BJ (cell line): ENCODE measurements at places on chromosomes 7 and 10.

- no peak for DNase-seq
Measured at GRCh38 chr10:23779301-23779700, 340.4 kb downstream of the OTUD1 start.

- DNase-seq, result no peak
Measured at GRCh38 chr10:26841733-26842317, 18.9 kb downstream of the ABI1 start.

- DNase-seq, result no peak
Measured at GRCh38 chr10:88687853-88688467, 18.1 kb upstream of the LIPK start.

GRCh38 chr7:100545360-100546128, 6.5 kb downstream of the AGFG2 start:
- DNase-seq, result peak; percentile 40

GRCh38 chr10:112359606-112360307, 14.2 kb upstream of the ACSL5 start:
- no peak for DNase-seq

DNA sequence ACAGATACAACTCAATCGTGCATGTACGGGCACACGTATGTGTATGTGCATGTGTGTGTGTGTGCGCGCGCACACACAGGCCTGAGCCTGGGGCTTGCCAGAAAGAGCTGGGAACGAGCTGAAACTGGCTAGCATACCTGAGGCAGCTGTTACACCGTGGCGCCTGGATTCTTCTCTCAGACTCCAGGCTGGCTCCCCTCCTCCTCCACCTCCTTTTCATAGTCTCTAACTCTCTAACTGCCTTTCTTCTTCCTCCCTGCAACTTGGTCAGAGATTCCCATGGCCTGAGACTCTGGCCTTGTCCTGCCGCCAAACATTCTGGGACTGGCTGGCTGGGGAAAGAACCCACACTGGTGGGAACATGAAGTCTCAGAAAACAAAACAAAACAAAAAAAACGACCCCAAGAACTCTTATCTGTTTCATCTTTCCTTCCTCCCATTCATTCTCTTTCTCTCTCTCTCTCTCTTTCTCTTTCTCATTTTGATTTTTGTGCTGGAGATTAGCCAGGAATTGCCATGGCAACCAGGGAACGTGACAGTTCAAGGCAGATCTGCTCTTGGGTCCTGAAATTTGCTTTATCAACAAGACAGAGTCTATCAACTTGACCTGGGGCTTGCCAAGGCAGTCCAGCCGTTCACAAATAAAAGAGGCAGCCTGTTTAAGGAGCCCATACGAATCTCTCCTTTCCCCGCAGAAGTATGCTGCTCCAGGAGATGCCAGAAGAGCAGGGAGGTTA, 76.8 kb upstream of the SEM1 start:
- DNase-seq, result no peak

- DNase-seq, result no peak
Measured at GRCh38 chr7:152752200-152752912, 7.2 kb upstream of the ACTR3B start.

DNA sequence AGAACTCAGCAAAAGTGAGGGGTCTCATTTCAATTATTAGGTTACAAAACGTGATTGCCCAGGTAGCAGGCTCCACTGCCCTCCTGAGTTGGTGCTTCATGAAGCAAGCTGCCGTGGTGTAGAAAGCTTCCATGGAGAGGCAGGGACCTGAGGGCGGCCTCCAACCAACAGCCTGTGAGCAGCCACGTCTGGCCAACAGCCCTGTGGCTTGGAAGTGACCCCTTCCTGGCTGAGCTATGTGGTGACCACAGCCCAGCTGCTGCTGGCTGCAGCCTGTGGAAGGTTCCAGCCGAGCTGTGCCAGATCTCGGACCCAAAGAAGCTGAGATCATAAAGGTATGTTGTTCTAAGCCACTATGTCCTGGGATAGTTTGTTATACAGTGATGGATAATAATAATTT, 122.5 kb upstream of the KLF6 start:
- no peak for DNase-seq

- DNase-seq, result no peak
Measured at GRCh38 chr10:110772454-110773025, 99.2 kb upstream of the PDCD4 start.

DNA sequence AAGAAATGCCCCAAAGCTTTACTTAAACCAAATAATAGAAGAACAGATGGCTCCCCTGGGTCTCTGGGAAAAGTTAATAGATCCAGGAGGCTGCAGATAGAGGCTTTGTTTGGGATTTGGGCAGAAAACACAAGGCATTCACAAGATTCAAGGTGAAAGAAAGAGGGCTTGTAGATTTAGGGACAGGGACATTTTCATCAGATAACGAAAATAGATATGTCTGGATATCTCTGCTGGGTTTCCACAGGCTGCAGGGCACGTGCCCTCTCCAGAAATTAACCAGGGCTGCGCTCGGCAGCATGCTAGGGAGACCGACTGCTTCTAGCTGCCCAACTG, 14.9 kb downstream of the CARD11 start:
- DNase-seq, result no peak

DNA sequence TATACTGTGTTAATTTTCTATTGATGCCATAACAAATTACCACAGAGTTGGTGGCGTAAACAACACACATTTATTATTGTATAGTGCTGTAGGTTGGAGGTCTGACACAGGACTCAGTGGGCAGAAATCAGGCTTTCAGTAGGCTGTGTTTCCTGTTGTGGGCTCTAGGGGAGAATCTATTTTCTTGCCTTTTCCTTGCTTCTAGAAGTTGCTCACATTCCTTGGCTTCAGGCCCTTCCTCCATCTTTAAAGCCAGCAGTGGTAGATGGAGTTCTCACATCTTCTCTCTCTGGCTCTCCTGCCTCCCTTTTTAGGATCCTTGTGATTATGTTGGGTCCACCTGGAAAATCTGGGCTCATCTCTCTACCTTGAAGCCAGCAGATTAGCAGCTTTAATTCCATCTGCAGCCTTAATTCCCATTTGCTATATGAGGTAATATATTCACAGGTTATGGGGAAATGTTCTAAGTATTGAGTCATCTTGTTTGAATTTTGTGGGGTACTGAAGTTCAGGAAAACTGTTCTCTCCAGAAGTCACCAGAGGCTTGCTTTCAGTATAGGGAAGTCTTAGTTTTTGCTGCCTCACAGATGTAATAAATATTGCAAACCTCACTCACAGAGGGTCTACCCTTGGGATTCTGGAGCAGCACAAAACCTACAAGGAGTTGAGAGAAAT, 38.9 kb downstream of the CCNY start:
- no peak for DNase-seq

DNA sequence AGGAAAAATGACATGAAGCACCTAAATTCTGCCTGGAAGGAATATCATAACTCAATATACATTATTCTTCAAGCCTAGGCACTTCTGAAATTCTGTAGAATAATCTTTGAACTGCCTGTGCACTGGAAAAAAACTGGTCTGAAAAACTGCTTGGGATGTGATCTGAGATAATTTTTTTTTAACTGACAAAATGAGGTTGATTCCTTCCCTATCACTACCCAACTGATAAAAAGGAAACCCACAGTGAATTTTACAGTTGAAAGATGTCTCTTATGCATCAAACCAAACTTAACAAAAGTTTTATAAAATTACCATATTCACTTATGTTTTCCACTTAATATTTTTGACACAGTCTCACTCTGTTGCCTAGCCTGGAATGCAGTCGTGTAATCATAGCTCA, 67.2 kb upstream of the FAM133B start:
- DNase-seq, result no peak

DNA sequence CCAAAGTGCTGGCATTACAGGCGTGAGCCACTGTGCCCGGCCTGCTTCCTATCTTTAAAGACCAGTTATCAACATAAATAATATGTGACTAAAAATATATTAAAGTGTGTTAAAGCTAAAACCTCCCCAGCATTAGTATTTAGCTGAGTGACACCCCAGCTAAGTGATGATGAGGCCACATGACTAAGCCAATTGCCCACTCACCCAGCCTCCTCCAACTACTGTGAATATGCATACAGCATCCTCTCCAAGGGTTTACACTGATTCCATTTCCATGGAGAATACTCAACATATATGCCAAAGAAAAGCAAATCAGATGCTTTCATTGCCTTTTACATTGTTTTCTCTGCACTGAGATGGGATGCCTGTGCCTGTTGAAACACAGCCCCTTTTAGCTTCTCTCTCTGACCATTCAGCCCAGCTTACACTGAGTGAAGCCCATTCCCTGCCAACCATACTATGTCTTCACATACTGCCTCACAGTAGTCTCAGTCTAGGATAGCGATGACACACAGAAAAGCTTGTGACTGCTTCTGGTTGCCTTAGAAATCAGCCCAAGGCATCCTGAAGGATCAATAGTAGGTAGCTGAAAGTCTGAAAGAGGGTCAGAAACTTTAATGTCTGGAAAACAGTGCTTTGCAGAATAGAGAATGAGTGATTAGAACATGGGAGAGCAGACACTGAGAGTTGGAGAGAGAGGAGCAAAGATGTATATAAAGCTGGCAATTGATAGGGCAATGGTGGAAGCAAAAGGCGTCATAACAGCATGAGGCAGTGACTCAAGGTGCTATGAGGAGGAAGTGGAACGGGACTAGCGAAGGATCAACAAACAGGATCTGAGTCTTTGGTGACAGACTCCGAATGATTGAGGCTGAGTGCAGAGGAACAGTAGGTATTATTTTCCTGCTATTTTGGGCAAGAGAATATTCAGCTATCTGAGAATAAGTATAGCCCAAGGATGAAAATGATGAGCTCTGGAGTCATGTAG, 19.8 kb upstream of the ATE1 start:
- DNase-seq, result no peak

DNA sequence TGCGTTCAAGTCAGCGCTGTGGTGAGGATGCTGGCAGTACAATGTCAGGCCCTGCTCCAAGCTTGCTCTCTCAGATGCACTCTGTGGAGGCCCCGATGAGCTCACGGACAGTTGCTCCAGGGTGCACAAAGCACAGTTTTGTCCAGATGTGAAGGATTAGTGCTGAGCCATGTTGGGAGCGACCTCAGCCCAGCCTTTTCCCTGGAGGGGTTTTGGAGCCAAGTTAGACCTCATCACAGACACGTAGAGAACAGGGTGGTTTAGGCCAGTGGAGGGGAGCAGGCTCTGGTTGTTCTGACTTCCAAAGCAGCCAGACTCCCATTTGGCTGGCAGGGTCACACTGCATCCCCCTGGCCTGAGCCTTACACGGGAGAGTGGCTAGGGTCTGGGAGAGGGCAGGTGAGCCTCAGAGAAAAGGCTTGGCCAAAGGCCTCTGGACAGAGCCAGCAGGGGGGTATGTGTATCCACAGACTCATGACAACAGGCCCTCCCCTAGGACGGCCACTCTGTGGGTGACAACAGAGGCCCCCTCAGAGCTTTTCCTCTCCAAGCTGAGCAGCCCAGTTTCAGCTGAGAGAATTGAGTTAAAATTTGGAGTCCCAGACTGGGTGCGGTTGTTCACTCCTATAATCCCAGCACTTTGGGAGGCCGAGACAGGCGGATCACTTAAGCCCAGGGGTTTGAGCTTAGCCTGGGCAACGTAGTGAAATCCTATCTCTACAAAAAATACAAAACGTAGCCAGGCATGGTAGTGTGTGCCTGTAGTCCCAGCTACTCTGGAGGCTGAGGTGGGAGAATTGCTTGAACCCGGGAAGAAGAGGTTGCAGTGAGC, 4.7 kb downstream of the PLAC9 start:
- DNase-seq, result no peak

DNA sequence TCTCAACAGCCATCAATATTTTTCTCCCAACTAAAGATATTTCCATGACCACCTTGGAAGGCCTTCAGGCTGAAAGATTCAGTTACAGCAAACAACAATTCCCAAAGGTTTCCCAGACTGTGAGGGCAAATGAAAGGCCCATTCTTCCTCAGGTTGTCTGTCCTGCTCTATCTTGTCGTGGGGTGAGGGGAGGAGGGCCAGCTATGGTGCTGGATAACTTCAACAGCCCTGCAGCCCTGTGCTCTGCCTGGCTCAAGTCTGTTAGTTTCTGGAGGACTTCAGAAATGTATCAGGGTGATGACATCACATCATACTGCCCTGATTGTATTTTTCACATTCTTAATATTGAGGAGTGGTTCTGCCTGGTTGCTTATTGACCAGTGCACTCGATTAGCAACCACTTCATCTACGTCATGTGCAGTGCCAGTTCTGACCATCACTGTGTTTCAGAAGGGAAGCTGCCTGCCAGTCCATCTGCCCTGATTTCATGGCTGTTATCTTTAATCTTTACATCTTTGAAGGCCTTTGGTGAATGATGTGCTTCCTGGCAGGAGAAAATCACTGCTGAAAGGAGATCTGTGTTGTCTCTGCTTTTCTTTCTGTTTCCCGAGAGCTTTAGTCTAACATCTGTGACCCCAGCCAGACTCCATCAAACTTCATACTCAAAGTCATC, 135.5 kb downstream of the NRF1 start:
- no peak for DNase-seq

GRCh38 chr10:45625879-45626278, 46.7 kb downstream of the ZFAND4 start:
- no peak for DNase-seq

- DNase-seq, result no peak
Measured at GRCh38 chr7:133797818-133798520, 329.2 kb upstream of the LRGUK start.

GRCh38 chr10:13291821-13292773, 7.8 kb downstream of the PHYH start:
- DNase-seq, result no peak

DNA sequence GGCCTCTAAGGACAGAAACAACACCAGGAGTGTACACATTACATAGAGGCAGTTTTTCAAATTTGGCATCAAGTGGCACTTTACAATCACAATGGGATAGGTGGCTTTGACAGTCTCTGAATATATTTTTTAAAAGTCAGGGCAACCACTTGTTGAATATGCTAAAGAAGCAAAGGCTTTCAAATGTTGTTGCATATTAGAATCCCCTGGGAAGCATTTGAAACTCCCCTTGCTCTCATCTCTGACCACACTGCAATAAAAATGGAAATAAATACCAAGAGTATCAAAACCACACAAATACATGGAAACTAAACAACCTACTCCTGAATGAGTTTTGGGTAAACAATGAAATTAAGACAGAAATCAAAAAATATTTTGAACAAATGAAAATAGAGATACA, 106.5 kb upstream of the RAB11FIP2 start:
- no peak for DNase-seq

DNA sequence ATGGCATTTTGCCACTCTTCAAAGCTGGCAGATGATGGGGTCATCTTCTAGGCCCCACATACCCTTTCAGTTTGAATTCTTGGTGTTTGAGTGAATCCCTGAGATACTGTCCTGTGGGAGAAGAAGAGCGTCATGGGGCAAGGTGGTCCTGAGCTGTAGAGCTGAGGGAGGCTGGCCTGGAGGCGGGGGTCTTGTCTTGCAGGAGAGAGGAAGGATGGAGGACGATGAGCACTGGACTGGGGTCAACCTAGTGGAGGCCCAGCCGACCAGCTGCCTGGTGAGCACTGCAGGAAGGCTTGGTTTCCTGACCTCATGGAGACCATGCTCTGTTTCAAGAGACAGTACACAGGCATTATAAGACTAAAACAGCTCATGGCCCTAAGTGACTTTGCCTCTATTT, 114.6 kb downstream of the TACC2 start:
- DNase-seq, result no peak

GRCh38 chr10:109698086-109698485, 225.2 kb downstream of the XPNPEP1 start:
- DNase-seq, result no peak

GRCh38 chr10:9035355-9035754, 980.9 kb downstream of the GATA3 start:
- no peak for DNase-seq

- no peak for DNase-seq
Measured at GRCh38 chr10:49284356-49284755, 14.6 kb upstream of the C10orf71 start.
